IMR-90 (cell line): ENCODE measurements at places on chromosomes 5 and 9. TPM values are rescaled to one million over a fixed set of nuclear protein-coding genes. Genes with fewer than 3 reads are reported as not detected.

Gene ADAMTSL2
- not detected in 2 replicates for polyA plus RNA-seq

Gene PRRT1B
- not detected in 2 replicates for polyA plus RNA-seq

Gene RPS23
- 3,318 and 3,819 TPM in 2 replicates for polyA plus RNA-seq

Gene PDCD1LG2
- 17.3 and 17.5 TPM in 2 replicates for polyA plus RNA-seq

Gene FREM1
- not detected in 2 replicates for polyA plus RNA-seq

Gene DOK3
- 3.6 and 3.9 TPM in 2 replicates for polyA plus RNA-seq

Gene FOXD4
- polyA plus RNA-seq, result 0.03 and 0.09 TPM in 2 replicates

Gene DNAJC18
- 6.3 and 8.5 TPM in 2 replicates for polyA plus RNA-seq

Gene MYMK
- polyA plus RNA-seq, result not detected in 2 replicates

Gene GRAMD2B
- 13.9 and 15.6 TPM in 2 replicates for polyA plus RNA-seq

GRCh38 chr5:153594785-153595184 lies 104.3 kb downstream of the GRIA1 start:
- no peak for DNase-seq

DNA sequence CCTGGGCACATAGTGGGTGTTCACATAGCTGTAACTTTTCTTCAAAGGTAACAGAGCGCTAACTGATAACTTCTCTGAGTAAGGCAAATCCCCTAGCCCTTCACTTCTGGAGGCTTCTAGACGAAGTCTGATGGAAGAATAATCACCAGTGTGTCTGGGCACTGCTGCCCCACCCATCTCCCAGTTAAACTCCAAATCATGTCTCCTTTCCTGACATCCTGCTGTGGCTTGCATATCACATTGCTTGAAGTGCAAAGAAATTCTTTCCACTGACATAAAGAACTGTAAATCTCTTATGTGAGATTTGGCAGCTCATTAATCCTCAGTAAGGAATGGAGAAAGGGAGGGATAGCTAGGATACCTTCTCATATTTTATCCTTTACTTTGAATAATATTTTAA lies 74.6 kb downstream of the MARCHF11 start:
- DNase-seq, result no peak

- DNase-seq, result no peak
Observed at GRCh38 chr5:148953711-148954110, 109.2 kb downstream of the SH3TC2 start.

DNA sequence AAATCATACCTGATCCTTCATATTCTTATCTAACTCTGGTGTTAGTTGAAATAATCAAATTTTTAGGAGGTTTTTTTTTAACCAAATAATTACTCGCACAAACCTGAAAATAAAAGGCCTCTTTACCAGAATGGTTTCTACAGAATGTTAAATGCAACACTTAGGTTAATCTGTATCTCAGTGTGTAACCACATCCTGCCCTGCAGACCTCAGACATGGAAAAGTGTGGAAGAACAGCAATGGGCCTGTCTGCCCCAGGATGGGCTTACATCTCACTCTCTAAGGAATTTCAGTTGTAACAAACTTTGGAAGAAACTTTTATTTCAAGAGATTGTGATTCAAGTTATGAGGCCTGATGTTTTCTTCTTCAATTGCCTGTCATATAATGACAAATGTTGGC lies 32.5 kb upstream of the MIER3 start:
- no peak for DNase-seq

DNA sequence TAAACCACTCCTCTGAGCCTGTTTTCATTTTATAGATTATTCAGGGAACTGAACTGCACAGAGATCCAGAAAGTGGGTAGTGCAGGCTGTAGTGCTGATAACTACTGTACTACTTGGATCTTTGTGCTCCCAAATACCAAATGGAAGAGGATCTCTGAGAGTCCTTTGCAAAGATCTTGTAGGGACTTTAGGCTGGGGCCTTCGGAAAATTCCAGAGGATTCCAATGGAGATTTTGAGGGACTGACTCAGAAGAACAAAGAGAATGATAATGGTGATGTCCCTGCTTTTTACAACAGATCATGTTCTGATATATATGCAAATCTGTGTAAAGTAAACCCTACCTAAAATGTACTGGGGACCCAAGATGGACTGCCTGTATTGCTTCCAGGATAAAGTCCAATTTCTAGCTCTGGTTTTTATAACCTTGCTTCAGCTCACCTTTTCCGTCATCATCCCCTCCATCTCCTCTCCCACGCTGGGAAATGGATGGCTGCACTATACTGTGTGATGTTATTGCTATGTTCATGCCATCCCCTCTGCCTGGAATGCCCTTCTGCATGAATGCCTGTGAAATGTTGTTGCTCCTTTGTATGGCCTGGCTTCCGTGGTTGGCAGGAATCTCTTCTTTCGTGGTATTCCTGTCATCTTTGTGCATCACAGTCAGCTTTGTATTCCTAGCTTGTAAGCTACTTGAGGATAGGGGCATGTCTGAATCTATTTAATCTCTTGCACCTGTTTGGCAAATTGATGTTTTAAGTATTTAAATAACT lies 9.7 kb upstream of the PSMD5 start:
- DNase-seq, result peak; percentile 13

DNA sequence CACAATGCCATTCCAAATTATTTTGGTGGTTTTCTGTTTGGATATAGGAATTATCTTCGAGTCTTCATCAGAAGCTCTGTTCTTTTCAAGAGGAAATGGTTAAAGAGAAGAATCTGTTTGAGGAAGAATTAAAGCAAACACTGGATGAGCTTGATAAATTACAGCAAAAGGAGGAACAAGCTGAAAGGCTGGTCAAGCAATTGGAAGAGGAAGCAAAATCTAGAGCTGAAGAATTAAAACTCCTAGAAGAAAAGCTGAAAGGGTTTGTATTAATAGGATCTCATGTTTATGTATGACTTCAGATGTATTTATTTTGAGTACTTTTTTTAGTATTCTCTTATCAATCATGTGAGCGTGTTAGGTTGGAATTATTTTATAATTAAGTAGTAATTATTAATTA lies 15.0 kb downstream of the HMMR start:
- no peak for DNase-seq

- no peak for DNase-seq
Observed at GRCh38 chr9:126217797-126218196, 108.8 kb upstream of the MVB12B start.

DNA sequence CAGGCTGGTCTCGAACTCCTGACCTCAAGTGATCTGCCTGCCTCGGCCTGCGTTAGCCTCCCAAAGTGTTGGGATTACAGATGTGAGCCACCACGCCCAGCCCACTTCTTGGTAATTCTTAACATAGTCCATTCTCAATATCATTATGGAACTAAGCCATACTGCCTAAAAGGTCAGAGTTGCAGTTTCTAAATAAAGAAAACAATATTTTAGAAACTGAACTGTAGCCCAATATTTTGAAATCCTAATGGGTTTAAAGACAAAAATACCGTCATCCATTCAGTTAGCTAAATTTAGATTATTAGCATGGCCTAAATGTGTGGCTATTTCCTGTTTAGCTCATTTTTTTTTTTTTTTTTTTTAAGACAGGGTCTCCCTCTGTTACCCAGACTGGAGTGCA lies 99.5 kb downstream of the USP20 start:
- DNase-seq, result no peak

GRCh38 chr5:67378256-67378655 lies 181.7 kb upstream of the CD180 start:
- DNase-seq, result no peak

- no peak for DNase-seq
Observed at GRCh38 chr9:86547571-86547970, 193.4 kb upstream of the TUT7 start.

- DNase-seq, result peak; percentile 98
Observed at GRCh38 chr9:110125207-110125751, 82.7 kb downstream of the C9orf152 start.

DNA sequence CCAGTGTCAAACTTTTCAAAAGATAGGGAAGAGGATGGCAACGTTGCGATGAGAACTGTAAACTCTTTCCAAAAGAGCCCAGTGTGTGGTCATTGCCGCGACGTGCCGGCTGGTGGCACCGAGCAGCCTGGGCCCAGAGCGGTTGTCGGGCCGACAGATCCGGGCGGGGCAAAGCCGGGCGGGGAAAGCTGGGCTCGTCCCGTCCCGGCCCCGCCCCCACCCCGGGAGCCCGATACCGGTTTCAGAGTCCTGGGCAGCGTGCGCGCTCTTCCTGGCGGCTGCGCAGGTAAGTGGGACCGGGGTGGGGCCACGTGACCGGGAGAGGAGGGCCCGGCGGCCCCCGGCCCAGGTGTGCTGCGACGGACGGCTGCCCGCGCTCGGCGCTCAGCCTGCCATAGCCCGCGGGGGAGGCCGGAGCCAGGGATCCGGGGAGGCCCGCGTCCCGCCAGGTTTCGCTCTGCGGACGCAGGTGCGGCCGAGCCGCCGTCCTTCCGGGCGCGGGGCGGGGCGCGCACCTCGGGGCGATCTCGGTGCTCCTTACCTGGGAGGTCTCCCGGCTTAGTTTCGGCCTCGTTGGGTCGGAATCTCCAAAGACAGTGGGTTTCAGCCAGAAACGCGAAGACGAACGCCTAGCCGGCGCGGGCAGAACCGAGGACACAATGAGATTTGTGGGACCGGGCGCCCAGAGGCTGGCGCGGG lies at the start of gene MARVELD2:
Gene MARVELD2, plus strand, starts transcription at position 232 of the 699 bp plus-strand sequence. CDS start 4,270 bp downstream, outside the sequence.
- DNase-seq, result peak; percentile 6

GRCh38 chr9:93276973-93277372 lies 93.0 kb downstream of the WNK2 start:
- DNase-seq, result no peak

GRCh38 chr9:113930390-113930783 lies 54.3 kb downstream of the ZNF618 start:
- DNase-seq, result no peak

GRCh38 chr9:138020795-138021182 lies 143.2 kb downstream of the CACNA1B start:
- no peak for DNase-seq

DNA sequence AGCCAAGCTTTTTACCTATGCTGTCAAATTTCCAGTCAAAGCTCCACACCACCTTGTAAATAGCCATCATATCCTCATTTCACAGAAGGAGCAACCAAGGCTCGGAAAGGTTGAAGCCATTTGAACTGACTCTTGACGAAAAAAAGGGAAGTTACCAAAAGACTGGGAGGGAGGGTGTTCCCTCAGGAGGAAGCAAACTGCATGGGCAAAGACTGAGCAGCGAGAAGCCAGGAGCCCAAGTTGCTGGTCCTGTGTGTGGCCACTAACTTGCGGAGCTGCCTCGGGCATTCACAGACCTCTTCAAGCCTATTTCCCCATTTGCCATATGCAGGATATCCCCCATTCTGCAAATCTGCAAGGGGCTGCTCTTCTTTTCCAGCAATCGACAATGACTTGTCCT lies 37.4 kb downstream of the TTLL11 start:
- DNase-seq, result no peak

DNA sequence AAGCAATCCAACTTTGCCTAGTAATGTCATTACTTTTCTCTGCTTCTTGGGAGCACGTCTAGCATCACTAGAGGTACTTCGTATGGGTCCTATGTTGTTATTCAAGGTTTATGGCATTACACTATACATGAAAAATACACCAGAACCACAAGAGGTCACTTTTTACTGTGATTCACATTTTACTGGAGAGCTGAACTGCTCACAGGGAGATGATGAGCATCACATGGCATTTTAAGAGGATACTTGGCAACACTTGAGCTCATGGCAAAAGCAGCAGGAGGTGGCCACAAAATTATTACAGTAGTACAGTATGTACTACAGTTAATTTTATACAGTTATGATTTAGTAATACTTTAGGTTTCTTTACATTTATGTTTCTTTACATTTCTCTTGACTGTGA lies 223.4 kb downstream of the PARP8 start:
- DNase-seq, result no peak

DNA sequence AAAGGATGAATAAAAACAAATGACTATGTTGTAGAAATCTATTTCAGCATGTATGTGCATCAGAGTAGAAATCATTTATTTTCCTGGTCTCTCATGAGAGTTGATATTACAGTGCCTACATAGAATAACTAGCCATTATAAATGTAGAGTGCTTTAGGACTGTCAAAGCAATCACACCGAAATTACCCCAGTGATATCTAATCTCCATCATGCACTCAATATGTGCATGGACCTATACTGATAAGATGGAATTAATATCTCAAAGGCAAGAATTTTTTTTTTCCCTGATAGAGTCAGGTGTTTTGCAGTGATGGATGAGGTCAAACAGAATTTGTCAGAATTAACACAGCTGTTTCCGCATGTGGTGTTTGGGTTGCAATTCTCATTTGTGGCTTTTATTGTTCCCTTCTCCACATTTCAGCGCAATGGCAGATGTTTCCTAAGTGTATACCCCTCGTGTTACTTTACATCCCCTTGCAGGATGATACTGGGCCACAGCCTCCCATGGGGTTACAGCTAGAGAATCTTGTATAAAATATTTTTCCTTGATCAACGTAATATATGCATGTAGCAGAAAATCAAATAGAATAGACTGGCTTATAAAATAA lies 298.8 kb downstream of the RASEF start:
- DNase-seq, result no peak

DNA sequence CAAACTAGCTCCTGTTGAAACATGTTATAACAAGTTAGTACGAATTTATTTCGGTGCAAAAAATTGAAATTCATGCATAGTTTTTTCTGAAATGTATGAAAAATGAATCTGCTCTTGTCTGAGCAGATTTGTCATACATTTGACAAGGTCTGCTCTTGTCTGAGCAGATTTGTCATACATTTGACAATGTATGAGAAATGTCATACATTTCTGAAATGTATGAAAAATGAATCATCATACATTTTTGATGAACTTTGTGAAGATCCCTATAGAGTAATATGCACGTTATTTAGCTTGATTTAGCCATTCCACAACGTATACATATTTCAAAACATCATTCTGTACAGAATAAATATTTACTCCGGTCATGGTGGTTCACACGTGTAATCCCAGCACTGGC lies 85.9 kb upstream of the PARP8 start:
- DNase-seq, result no peak

- DNase-seq, result no peak
Observed at GRCh38 chr5:119814655-119815054, 185.3 kb downstream of the FAM170A start.
